ENCODE measurements at places on chromosomes 13 and 19. TPM values are rescaled to one million over a fixed set of nuclear protein-coding genes. Genes with fewer than 3 reads are reported as not detected.

DNA sequence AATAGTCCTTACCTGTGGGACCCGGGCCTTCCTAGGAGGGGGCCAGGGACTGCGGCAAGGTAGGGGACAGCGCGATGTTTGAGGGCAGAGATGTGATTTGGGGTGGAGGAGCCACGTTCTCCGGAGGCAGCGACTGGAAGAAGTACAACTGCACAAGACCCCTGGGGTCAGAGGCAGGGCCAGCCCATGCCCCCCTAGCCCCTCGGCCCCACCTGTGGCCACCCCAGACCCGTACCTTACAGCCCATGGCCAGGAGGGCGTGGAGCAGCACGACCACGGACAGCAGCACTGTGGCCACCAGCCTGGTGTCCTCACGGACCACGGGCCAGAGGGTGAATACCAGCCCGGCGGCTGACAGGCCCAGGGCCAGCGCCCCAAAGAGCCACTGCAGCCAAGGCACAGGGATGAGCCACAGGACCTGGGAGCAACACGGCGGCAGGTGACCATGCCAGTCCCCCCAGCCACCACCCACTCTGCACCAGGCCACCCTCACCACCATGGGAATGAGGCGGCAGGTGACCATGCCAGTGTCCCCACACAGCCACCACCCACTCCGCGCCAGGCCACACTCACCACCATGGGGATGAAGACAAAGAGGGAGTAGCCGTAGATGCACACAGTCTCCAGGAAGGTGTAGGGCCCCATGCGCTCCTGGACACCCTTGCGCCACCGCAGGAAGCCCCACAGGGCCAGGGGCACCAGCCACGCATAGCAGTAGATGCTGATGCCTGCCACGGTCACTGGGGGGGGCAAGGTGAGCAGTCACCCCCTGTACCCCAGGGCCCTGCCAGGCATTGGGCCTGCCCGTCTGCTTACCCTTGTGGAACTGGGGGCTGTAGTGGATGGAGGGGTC is 5.0 kb downstream of the YIPF2 start:
- H3K27me3 ChIP-seq = no peaks in the 10 kb centered on the region
- H3K4me3 ChIP-seq = no peak overlapping the region
- no peak overlapping the region for H3K27ac ChIP-seq
- DNase-seq = no peak

DNA sequence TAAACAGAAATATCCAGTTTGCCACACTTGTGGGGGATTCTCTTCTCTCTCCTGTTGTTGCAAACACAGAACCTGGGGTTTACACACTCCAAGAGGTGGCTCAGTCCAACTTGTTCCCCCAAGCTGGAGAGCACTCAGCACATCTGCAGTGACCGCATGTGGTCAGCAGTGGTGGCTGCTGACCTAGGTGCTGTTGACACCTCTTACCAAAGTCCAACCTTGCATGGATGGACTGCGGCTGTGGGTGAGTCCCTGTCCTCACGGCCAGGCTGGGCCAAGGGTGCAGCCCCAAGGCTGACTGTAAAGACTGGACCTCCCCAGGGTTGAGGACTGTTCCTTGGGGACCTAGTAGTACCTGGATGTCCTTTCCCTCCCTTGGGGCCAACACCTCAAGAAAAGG is 6.1 kb downstream of the LRFN3 start:
- H3K4me1 ChIP-seq = no peaks in the 10 kb centered on the region
- no peak overlapping the region for H3K4me3 ChIP-seq
- H3K36me3 ChIP-seq = peaks cover 34% of the 10 kb centered on the region
- no peak overlapping the region for H3K27ac ChIP-seq
- no peaks in the 10 kb centered on the region for H3K27me3 ChIP-seq
- no peak for DNase-seq

FOSB gene
- total RNA-seq = 511 TPM

S1PR5 gene
- 3.1 TPM for total RNA-seq

RFXAP gene
- 5.9 TPM for total RNA-seq

DAZAP1 gene
- 15.8 TPM for total RNA-seq

PODNL1 gene
- total RNA-seq = 12.9 TPM
